ENCODE measurements at places on chromosomes 2 and 18.

- no peak for DNase-seq
Observed at GRCh38 chr2:102194609-102195268, 7.9 kb downstream of the IL1RL2 start.

DNA sequence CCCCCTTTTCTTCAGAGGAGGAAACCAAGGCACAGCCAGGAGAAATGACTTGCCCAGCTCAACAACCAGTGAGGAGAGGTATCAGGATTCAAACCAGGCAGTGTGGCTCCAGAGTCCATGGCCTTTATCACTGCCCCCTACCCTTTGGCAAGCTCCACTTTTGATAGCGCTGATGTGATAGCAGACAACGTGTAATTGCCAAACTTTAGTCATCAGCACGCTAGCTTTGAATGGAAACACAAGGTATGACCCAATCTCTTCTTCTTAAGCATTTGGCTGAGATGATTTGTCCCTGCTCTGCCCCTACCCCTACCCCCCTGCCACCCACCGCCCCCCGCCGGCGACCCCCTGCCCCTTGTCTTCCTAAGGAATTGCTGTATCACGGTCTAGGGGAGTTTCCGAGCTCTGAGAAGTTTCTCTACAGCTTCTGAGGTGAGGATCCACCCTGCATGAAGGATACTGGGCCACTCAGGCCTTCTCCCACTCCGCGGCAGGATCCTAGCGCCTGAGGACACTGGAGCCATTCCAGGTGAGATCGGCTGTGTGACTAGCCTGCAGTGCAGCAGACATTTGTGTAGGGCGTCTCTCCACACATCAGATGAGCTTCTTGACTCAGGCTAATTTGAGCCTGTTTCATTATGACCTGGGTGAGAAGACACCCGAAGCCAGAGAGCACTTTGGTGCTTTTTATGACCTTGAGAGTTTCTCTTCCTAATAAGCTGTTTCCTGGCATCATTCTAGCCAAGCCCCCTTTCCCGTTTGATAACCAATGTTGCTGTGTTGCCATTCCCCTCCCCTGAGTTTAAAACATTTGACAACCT, 75.1 kb upstream of the MAP4K4 start:
- no peak for DNase-seq

DNA sequence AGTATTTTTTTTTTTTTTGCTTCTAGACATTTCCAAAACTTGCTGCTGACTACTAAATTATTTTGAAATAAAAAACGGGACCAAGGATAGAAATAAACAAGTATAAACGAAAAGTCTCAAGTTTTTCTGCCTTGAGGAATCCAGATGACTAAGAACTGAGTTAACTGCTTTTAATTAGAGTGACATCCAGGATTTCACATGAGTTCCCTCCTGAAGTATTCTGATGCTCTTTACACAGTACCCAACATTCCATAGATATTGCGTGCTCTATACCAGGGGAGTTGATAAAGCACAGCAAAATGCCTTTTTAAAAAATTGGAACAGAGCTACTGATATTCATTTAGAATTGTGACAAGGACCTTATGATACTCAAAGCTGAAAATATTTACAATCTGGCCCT, 618.0 kb downstream of the CCDC85A start:
- DNase-seq, result no peak

DNA sequence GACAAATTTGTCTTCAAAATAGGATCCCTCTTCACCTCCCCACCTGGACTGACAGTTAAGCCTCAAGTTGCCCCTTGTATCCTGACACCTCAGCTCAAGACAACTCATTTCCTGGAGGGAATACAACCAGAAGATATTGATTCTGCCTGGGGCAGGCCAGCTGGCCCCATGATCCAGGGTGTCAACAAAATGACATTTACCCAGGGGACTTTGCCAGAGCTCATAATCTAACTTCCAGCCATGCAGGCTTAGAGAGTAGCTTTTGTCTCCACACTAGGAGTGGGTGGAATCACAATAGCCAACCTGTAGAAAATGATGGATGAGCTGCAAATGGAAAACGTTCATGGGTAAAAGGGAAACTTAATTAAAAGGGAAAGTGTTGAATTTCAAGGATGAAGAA, 220.1 kb upstream of the DPP10 start:
- no peak for DNase-seq

DNA sequence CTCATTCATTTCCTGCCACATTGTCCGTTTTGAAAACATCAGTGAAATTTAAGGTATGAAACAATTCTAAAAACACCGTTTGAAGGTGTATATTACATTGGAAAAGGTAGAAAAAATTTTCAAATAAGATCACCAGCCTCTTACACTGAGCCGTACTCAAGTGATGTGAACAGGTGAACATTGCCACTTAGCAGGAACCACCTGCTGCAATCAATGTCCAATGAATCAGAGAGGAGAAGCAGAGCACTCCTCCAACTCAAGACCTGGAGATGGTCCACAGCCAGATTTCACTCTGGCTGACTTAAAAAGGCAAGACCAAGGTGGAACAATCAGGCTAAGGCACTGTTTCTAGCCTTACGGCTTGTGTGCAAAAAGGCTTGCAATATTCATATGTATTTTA, 110.3 kb upstream of the TTN start:
- no peak for DNase-seq

DNA sequence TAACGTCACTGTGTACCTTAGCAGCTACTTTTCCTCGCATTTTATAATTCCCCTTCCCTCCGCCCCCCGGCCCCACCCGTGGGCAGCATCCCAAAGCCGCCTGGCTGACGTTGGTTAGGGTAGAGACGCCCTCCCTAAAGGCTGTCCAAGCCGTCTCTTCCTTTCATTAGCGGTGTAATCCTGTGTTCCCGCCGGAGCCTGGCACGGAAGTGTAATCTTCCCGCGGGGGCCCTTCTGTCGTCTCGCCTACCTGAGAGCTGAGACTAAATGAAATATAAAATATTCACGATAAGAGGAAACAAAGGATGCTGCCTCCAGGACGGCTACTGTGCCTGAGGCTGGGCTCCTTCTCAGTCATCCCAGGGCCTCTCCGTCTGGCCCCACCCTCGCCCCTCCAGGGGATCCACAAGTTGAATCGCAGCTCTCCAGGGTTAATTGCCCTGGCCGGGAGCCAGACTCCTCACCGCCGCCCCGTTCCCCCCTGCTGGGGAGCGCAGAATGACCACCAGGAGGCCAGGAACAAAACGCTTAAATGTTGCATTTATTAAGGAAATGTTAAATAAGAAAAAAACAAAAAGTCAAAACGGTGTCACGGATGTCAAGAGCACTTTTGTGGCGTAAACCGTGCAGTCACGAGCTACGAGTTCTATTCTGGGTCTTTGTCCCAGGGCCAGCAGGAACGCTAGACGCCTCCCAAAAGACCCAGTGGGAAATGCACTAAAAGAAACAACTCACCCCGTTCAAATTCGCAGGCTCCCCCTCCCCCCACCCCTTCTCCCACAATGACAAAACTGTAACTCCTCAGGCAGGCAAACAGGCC, 1.5 kb downstream of the RPRM start:
- no peak for DNase-seq

DNA sequence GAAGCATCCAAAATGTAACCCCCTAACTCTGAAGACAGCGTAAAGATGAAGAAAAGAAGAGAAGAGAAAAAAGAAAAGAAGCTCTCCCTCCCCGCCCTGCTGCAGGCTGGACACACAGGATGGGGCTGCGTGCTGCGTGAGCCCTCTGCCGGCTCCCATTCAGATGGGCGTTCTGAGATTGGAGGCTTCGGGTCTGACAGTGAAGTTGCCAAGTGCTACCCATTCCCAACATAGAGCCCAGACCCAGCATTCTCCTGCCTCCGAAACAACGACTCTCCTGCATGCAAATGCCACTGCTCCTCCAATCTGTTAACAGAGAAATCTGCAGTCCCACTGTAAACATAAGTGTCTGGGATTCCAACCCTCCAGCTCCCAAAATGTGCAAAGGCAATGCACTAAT, 234.9 kb downstream of the BCL11A start:
- DNase-seq, result no peak

- no peak for DNase-seq
Observed at GRCh38 chr2:107607054-107607453, 219.6 kb upstream of the RGPD4 start.

- DNase-seq, result no peak
Observed at GRCh38 chr2:151103551-151103950, 158.1 kb downstream of the RBM43 start.

- DNase-seq, result no peak
Observed at GRCh38 chr2:40230707-40231432, 221.0 kb downstream of the SLC8A1 start.

DNA sequence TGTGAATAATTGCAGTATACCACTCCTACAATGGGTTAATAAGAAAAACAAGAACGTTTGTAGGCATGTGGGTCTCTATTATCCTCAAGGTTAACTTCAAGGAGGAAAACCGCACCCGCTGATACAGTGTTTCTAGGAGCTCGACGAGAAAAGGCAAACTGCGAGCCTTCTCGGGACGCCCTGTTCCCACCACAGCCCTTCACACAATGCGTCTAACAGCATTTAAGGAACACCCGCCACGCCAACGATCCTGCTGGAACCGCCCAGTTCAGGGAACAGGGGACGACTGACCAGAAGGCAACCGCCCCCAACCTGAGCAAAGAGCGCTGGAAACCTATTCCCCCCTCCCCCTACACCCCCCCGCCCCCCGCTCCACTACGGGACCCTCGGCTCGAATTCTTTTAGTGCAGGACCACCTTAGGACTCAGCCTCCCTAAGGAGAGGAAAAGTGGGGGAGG, 710 bp upstream of the TMSB10 start:
- peak; percentile 22 for DNase-seq

- DNase-seq, result no peak
Observed at GRCh38 chr2:159054985-159055384, 86.5 kb downstream of the TANC1 start.

DNA sequence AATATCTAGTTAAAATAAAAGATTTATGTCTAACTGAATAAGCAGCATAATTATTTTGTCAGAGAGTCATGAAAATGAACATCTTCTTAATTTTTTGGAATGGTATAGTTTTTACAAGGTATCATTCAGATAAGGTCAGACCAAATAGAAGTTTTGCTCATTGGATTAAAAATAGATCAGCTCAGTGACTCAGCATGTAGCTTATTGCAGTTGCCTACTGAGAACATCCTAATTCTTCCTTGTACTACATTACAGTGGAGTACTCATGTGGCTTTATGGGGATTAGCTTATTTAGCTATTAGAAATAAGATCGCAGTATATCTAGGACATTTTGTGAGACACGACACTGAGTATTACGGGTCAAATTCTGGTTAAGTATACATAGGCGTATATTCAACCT, 38.2 kb upstream of the PPM1B start:
- no peak for DNase-seq

All from activated gamma-delta T cell treated with Interleukin-2 at 50 U/mL for 16 hours (primary cell).